ENCODE measurements at places on chromosomes 2 and 18.

DNA sequence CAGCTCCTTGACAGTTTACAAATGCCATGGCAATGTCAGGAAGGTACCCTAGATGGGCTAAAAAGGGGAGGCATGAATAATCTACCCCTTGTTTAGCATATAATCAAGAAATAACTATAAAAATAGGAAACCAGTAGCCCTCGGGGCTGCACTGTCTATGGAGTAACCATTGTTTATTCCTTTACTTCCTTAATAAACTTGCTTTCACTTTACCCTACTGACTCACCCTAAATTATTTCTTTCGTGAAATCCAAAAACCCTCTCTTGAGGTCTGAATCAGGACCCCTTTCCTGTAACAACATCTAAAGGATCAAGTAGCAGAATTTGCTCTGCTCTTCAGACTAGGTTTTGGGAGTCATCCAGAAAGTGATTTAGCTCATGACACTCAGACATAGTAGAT is 43.7 kb downstream of the CD8B2 start:
- no peak for DNase-seq

- no peak for DNase-seq
These were observed 25.0 kb downstream of the ACMSD start for GRCh38 chr2:134863446-134863845.

GRCh38 chr2:232981767-232982360 is 31.2 kb downstream of the NGEF start:
- DNase-seq, result no peak

DNA sequence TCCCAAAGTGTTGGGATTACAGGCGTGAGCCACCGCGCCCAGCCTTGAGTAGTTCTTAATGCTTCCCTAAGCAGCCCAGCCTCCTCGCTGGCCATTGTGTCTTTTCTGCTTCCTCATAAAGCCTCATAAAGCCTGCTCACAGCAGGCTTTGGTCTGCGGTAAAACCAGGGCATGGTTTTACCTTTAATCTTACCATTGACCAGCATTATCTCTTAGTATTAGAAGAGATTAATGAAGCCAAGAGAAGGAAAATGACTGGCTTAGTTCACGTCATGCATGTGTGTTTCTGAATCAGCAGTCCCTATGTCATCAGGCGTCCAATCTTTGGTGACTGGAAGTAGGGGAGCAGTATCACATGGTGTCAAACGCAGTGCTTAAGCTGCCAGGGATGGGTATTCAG is 14.9 kb upstream of the CDCA7 start:
- DNase-seq, result no peak

DNA sequence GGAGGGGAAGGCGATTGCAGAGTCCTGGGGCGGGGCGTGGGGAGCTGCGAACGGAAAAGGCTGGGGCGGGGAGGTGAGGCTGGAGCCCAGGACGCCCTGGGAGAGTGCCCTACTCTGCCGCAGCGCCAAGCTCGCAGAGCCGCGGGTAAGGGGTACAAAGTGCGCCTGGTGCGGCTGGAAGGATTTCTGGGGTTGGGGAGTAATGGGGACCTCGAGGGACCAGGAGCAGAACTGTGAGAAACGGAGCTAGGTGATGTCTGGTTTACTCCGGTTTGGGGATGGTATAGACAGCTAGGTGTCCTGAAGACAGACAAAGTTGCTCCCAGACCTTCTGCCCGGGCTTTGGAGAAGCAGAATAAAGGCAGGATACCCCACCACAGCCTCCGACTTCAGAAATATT is 718 bp upstream of the NXPH2 start:
- no peak for DNase-seq

GRCh38 chr2:124025171-124025580 is at the start of gene CNTNAP5:
CNTNAP5 (plus strand) TSS chr2:124025287; CDS start chr2:124025651, 364 bp downstream.
- peak; percentile 18 for DNase-seq

GRCh38 chr2:170502361-170503130 is 212.6 kb upstream of the SP5 start:
- DNase-seq, result no peak

DNA sequence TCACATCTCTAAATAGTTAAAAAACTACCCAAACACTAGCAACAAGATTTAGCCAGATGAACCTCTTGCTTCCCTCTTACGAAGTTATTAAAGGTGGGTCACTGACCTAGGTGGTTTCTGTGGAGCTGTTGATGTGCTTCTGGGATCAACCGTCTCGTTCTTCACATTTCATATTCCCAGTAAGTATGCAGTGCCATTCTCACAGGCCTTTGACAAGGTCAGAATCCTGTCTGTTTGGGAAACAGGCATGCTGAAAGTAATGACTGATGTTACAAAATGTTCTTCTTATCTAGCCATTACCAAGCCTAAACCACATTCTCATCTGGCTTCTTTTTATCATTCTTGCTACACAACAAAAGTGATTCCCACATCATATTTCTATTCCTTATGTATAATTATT is 70.3 kb downstream of the WDR7 start:
- DNase-seq, result no peak

- no peak for DNase-seq
These were observed 228.7 kb downstream of the ARHGAP15 start for GRCh38 chr2:143357966-143358365.

DNA sequence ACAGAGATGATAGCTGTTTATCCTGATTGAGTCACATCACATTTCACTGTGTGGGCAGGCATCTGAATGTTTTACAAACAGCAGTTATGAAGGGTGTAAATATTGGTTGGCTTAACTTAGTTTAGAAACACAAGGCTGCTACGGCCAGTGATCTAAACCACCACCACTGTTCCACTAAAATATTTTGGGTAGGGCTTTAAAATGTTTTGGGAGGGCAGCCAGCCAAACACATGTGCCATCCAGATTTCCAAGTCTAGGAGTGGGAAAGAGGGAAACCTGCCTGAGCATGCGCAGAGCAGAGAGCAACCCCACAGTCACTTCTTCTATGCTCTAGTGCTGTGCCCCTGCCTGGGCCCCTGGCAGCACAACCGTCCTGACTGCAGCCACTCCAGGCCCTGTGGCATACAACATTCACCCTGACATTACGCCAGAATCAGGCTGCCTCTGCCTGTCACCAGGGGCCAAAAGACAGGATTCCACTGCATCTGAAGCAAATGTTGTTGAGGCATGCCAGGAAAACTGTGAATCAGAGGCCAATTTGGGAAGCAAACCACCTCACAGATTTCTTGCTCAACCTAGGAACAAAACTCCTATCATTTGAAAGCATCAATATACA is 74.8 kb upstream of the COL5A2 start:
- DNase-seq, result no peak

- no peak for DNase-seq
These were observed 191.4 kb downstream of the SH3RF3 start for GRCh38 chr2:109320195-109320922.

DNA sequence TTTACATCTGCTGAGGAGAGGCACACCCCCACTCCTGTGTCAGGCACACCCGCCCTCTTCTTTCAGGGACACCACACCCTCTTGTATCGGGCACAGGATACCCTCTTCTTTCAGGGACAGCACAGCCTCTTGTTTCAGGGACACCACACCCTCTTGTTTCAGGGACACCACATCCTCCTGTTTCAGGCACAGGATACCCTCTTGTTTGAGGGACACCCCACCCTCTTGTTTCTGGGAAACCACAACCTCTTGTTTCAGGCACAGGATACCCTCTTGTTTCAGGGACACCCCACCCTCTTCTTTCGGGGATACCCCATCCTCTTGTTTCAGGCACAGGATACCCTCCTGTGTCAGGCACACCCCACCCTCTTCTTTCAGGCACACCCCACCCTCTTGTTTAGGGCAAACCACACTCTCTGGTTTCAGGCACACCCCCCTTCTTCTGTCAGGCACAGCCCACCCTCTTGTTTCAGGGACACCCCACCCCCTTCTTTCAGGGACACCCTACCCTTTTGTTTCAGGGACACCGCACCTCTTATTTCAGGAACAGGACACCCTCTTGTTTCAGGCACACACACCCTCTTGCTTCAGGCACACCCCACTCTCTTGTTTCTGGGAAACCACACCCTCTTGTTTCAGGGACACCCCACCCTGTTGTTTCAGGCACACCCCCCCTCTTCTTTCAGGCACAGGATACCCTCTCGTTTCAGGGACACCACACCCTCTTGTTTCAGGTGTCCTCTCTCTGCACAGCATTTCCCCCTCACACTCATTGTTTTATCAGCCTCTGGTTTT is 96.2 kb downstream of the TPO start:
- DNase-seq, result no peak

- DNase-seq, result no peak
These were observed 83.2 kb downstream of the CD8B2 start for GRCh38 chr2:106570316-106570715.

DNA sequence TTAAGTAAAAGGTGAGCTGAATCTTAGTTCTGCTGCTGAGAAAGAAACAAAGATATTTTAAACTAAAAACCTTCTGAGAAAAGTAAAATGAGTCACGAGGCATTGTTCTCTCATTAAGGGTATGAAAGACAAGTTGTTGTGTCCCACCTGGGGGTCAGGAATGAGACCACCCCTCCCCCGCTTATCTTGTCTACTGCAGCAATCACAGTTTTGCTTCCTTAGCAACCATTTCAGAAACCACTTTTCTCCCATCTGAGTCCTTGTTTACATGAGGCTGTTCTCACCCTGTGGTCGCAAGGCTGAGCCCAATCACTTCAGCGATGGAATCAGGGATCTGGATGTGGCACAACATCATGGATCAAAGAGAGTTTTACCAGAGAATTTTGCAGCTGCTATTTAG is 377.6 kb upstream of the NETO1 start:
- no peak for DNase-seq

- no peak for DNase-seq
These were observed 166.5 kb downstream of the RPIA start for GRCh38 chr2:88857951-88858411.

GRCh38 chr2:189676471-189676870 is 2.0 kb downstream of the ANKAR start:
- DNase-seq, result no peak

GRCh38 chr2:12948231-12948960 is 231.7 kb downstream of the TRIB2 start:
- DNase-seq, result no peak

DNA sequence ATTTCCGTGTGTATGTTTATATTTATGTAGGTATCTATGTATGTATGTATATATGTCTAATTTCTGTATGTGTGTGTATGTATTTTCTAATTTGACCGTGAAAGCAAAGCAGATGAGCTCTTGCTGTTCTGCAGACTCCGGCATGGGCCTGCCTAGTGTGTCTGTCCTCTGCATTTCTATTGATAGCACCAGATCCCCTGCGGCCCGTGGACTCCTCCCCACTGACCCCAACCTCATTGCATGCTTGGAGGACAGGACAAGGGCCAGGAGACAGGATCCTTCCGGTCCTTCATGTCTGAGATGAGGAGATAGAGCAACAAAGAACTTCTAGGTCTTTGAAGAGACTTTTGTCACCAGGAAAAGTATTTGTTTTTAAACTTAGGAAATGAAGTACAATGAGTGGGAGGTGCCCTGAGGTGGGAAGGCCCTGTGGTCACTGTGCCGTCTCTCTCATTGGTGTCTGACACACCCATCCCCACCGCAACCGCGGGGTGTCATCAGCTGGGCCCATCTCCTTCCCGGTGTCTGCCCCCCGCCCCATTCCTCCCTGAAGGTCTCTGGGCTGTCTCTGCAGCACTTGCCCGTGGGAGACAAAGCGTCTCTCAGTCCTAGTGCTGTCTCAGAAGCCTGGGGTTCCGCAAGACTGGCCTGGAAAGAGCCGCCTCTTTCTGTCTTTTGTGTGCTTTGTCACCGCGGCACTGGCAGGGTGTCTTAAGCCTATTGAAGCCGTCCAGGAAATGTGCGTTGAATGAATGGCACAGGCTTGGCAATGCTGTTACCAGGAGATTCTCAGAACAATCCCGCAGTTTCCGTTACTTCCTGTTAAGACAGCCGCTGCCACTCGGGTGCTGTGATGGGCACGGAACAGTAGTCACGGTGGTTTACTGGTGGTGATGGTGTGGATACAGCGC is 216.4 kb downstream of the AGAP1 start:
- DNase-seq, result no peak

- no peak for DNase-seq
These were observed 19.8 kb upstream of the NT5DC4 start for GRCh38 chr2:112701052-112701451.

- no peak for DNase-seq
These were observed 638 bp upstream of the IRS1 start for GRCh38 chr2:226799976-226800940.

- peak; percentile 66 for DNase-seq
These were observed 104.9 kb downstream of the ANKRD44 start for GRCh38 chr2:197205585-197206215.

GRCh38 chr2:238487652-238488346 is 61.1 kb downstream of the ASB1 start:
- no peak for DNase-seq

DNA sequence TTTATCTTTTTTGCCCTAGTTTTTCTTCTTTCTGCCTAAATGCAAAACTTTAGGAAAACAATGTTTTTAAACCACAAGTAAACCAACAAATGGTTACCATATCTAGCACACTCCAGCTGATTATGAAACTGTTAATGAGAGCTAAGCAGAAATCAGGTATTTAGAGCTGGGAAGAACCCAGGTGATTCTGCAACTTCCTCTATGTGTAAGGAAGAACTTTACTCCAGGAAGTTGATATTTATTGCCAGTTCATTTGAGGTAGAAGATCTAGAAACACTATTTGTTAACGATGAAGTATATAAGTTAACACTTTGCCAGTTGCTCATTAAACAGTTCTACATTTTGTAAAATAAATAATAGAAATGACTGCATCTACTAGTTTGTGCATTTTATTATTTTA is 409.7 kb downstream of the XIRP2 start:
- no peak for DNase-seq

- no peak for DNase-seq
These were observed 52.2 kb downstream of the ODC1 start for GRCh38 chr2:10395893-10396292.

GRCh38 chr2:155679647-155680046 is 652.9 kb downstream of the NR4A2 start:
- DNase-seq, result no peak

- no peak for DNase-seq
These were observed 165.2 kb upstream of the BCL2L11 start for GRCh38 chr2:110955556-110955955.

GRCh38 chr2:30466216-30466615 is 19.2 kb downstream of the LCLAT1 start:
- DNase-seq, result no peak

- DNase-seq, result no peak
These were observed 105.5 kb upstream of the CCDC68 start for GRCh38 chr18:55064760-55065159.

DNA sequence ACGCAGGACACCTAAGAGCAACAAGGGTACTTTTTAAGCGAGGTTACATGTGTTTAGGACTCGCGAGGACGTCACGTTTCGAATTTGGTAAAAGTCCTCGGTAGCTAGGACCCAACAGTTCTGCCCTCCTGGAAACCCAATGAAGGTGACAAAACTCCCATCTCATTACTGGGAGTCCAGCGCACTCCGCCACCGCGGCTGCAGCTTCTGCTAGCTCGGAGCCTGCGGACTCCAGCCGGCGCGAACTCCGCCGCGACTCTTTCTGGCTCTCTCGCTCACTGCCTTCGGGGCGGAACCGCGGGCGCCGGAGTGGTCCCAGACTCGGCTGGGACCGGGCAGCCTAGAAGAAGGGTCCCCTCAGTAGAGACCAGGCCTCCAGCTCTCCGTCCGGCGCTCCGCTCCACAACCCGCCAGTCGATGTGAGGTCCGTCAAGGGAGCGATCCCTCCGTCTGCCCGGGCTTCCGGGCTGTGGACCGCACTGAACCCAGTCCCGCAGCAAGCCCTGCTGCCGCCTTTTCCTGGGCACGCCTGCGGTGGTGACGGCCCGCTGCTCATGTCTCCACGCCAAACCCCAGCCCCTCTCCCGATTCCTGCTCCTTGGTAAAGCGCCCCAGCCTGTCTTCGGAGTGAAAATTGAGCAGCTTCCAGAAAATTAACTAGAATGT is 3.0 kb upstream of the OSR1 start:
- no peak for DNase-seq
